T1000 (cell line): ENCODE measurements at places on chromosomes 1 and 21.

DNA sequence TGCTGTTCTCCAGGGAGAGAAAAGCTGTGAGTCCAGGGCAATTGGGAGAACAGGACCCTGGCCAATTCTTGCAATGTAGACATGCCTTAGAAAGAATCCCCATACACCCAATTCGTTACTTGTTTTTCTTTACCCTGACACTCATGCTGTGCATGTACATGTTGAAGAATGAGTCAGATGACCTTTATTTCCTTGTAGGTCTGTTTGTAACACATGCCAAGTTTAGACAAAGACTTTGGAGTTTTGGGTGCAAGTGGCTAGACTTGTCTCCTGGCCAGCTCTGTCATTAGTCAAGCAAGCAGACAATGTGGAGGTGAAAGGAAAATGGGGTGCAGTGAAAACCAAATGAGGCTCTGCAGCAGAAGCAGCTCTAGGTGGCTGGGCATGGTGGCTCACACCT is 38.1 kb downstream of the GNPAT start:
- no peak for DNase-seq

DNA sequence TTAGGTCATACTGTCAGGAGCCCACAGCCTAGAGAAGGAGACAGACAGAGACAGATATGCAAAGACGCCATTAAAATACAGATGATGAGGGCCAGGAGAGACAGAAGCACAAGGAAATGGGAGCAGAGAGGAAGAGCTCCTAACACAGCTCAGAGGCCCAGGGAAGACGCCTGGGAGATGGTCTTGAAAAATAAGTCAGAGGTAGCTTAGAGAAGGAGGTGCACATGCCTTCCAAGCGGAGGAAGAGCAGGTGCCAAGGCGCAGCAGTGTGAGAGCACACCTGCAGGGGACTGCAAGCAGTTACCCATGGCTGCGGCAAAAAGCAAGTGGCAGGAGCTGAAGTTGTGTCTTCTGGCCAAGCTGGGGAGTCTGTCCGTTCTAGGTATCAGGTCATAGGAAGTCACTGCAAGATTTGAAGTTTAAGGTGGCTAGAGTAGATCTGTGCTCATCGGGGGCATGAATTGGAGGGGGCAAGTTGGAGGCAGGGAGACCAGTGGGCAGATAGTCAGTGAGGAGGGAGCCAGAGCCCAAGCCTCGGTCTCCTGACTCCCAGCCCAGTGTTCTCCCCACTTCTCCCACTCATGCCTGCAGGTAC is 1.3 kb upstream of the TRABD2B start:
- DNase-seq, result no peak

GRCh38 chr1:159239551-159240220 is 35.0 kb downstream of the ACKR1 start:
- no peak for DNase-seq

DNA sequence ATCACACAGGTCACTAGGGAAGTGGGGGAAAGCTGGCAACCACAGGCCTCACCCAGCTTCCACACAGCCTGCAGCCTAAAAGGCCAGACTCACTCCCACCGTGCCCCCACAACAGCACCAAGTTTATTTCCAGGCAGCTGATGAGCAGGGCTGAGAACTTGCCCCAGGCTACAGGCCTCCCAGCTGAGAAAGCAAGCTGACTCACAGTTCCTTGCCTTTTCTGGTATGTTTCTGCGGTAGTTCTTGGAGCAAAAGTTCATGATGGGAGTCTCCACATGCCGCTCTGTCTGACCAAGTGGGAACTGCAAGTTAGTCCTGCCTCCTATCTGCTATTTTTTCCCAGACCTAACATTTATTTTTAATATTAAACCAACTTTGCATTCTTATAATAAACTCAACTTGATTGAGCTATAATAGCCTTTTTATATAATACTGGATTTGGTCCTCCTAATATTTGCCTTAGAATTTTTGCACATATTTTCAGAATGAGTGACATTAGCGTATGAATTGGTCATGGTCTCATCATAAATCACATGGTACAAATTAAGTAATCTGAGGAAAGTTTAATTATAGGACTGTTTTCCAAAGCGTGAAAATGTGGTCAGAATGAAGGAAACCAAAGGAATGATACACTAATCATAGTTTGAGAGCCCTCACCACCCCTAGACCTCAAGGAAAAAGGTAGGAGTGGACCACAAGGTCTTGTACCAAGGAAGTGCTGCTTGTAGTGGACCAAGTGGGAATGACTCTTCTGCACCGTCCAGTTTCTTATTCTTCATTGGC is 30.7 kb downstream of the RPAP2 start:
- peak; percentile 91 for DNase-seq

- DNase-seq, result no peak
Measured at GRCh38 chr21:45534636-45535331, 7.5 kb downstream of the SLC19A1 start.

DNA sequence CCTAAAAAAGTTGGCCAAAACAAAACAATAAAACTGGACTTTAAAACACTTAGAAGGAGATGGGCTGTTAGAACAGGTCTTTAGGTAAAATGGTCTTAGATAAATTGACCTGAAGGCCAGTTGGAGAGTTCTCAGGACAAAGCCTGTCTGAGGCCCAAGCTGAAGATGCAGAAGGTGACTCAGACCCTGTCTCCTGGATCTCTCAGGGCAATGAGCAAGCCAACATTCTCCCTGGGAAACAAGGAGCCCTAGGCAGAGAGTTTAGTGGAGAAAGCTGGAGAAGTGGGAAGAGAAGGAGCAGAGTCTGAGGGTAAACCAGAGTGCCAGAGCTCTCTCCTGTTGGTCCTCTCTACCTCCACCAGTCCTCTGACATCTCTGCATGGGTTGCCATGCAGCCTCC is 70.1 kb downstream of the FCRL5 start:
- no peak for DNase-seq

DNA sequence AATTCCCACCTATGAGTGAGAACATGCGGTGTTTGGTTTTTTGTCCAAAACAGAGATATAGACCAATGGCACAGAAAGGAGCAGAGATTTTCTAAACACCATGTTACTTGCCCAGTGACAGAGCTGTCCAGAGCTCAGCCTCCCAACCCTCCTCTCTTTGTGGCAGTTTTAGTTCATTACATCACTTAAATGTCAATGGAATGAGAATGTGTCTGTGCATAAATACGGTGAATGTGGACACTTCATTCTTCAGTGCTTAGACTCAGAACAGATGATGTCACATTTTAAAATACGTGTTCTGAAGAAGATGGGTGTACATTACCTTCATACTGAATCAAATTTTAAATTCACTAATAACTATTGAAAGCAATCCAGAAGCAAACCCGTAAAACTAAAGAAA is 374.9 kb downstream of the DSCAM start:
- no peak for DNase-seq

DNA sequence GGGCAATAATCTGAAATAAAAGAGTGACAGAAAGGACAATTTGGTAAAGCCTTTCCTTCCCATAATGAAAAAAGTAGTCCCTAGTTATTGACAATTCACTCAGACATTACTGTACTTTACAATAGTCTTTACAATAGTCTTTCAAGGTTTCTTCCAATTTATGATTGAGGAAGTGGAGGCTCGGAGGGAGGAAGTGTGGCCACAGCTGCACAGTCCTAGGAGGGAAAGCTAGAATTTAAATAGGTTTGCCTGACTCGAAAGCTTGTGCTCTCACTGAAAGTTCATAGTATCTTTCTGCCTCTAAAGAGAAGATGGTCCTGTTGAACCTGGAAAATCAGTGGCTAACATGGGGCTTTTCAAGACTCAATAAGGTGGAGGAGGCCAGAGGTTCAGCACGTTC is 203.2 kb downstream of the SDCCAG8 start:
- DNase-seq, result no peak

DNA sequence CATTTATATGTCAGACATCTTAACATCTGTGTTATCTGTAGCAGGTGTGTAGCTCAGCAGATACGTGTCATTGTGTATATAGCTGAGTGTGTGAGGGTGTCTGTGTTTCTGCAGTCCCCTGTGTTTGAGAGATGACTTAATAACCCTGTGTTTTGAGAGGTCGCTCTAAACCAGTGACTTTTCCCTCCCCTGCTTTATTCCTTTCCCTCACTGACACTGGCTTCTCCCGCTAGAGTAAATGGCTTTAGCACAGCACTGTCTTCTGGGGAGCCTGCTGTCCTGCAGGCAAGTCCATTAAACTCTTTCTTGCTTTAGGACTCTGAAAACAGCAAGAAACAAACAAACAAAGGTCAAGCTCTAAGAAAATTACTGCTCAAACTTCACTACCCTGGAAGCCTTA is 53.0 kb downstream of the VANGL1 start:
- DNase-seq, result no peak

DNA sequence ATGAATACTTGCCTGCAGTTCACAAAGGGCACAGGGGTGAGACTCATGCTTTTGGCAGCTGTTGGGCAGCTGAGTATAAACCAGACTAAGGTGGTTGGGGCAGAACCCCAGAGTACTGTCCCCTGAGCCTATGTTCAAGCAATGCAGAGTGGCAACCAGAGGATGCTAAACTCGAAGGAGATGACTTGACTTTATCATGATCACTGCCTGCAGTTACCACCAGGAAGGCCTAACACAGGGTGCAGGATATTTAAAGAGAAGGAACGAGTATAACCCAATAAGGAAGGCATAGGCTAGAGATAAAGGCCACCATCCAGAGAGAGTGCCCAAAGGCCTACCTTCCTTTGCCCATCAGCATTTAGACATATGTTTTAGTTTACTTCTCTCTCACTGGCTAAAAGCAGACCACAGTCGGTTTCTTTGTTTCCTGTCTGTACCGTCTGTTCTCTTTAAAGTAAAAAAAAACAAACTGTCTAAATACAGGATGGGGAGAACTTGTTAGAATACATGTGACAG is 83.3 kb downstream of the MPZL1 start:
- no peak for DNase-seq

GRCh38 chr1:112906150-112906698 is 49.8 kb downstream of the SLC16A1 start:
- DNase-seq, result no peak

DNA sequence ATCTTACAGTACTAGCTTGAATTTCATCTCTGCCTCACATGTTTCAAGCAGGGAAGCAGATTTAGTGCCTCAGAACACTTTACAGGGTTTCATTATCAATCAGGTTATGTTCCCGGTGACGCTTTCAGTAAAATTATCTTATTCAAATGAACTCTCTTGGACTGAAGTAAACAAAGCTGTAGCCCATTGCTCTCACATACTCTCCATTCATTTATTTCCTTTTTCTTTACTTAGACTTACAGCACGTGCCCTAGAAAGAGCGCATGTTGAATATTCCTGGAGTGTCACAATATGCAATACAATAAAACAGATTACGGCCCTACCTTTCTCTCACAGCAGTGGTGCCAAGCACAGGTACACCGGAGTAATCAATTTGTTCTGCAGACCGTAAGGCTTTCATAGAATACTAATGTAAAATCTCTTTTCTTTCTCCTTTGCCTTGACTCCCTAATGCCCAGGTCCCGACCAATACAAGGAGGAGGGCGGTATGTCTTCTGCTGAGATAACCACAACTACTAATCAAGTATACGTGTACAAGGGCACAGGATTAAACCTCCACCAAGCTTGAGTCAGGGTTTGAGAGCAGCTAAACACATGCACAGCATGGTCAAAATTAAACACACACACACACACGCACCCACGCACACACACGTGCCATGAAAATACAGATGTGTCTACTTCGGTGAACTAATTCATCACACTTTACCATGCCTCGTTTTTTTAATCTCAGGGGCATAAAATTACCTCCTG is 62.8 kb downstream of the NRIP1 start:
- no peak for DNase-seq

- DNase-seq, result no peak
Measured at GRCh38 chr1:181324797-181325616, 158.3 kb upstream of the CACNA1E start.

DNA sequence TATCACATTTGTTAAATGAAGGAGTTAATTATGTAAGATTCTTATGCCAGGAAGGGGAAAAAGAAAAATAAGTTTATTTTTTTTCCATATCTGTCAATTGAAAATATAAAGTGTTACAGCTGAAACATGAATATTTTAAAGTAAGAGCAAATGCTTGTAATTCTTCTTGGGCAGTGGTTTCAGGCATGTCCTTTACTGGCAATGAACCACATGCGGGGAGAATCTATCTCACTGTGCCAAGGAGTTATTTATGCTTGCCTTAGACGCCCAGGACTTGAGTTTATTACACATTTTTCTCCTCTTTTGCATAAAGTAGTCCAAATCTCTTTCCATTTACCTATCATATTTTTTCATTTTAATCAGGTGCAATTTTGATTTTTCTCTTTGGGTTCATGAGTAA is 207.8 kb upstream of the NRIP1 start:
- DNase-seq, result no peak

- no peak for DNase-seq
Measured at GRCh38 chr1:112706505-112707220, at the start of gene RHOC. Gene RHOC, minus strand, starts transcription at chr1:112707127. Its CDS starts 3,328 bp downstream, at chr1:112703799.

GRCh38 chr21:37061926-37062592 is 10.8 kb downstream of the PIGP start:
- no peak for DNase-seq

GRCh38 chr21:38925478-38925877 is 119.7 kb downstream of the ETS2 start:
- DNase-seq, result no peak

- peak; percentile 14 for DNase-seq
Measured at GRCh38 chr1:240462766-240463395, 149.1 kb downstream of the GREM2 start.

DNA sequence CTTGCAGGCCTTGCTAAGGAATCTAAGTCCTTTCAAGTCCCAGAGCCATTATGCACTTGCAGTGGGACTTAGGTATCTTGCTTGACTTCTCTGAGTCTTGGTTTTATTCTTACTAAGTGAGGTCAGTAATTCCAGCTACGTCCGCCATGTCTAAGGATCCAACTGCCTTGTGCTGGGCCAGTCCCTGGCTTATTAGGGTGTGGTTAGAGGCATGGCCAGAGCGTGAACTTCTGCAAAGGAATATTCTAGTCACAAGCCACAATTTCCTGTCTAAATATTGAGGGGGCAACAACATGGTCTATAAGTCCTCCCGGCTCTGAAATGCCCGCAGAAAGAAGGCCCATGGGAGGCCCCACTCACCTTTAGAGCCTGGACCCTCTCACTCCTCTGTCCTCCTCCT is 82.9 kb downstream of the TMEM53 start:
- no peak for DNase-seq

GRCh38 chr21:32728848-32729247 is 1.0 kb upstream of the SYNJ1 start:
- DNase-seq, result no peak

DNA sequence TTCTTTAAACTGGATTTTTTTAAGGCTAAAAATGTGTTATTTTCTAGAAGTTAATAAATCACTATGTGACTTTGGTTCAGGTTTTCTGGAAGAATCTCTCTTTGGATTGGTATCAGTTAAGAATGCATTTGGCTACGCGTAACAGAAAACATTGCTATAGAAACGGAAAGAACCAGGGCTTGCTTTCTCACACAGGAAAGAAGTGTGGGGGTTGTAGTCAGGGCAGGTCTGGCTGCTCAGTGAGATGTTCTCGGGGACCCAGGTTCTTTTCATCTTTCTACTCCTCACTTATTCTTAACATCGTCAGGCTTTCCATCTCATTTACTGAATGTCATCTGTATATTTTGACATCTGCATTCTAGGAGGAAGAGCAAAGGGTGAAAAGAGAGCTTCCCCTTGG is 191.4 kb downstream of the ZBTB18 start:
- no peak for DNase-seq

- DNase-seq, result no peak
Measured at GRCh38 chr1:29379443-29380073, 143.2 kb downstream of the PTPRU start.
